ENCODE measurements at places on chromosomes 11 and 22. TPM values are rescaled to one million over a fixed set of nuclear protein-coding genes. Genes with fewer than 3 reads are reported as not detected.

DTX4 gene
- 5.7 TPM for total RNA-seq

CTTN gene
- 126 TPM for total RNA-seq

APOA1 gene
- 0.32 TPM for total RNA-seq

OR52E8 gene
- not detected for total RNA-seq

APOBEC3A gene
- total RNA-seq = not detected

CD3G gene
- not detected for total RNA-seq

ARHGAP8 gene
- total RNA-seq = 2.6 TPM

ACTN3 gene
- not detected for total RNA-seq

OR8G1 gene
- total RNA-seq = not detected

CSF2RB gene
- under 0.01 TPM for total RNA-seq

UBQLN3 gene
- under 0.01 TPM for total RNA-seq

DCHS1 gene
- 18.1 TPM for total RNA-seq

GLB1L2 gene
- total RNA-seq = 0.13 TPM

MMP10 gene
- total RNA-seq = not detected

TRABD gene
- total RNA-seq = 34.1 TPM

CNGA4 gene
- 0.16 TPM for total RNA-seq

RFPL2 gene
- not detected for total RNA-seq

CCDC116 gene
- total RNA-seq = 0.16 TPM

C22orf42 gene
- total RNA-seq = not detected

PGM2L1 gene
- 3.5 TPM for total RNA-seq

CDC42BPG gene
- 0.91 TPM for total RNA-seq

PLEKHA7 gene
- total RNA-seq = 1.7 TPM

MUC5AC gene
- not detected for total RNA-seq

SLC22A12 gene
- total RNA-seq = not detected

ZNF280B gene
- total RNA-seq = 1.8 TPM

BLID gene
- total RNA-seq = 0.39 TPM

B4GALNT4 gene
- 50.0 TPM for total RNA-seq

OR52K1 gene
- total RNA-seq = not detected

UBQLNL gene
- 0.13 TPM for total RNA-seq

OVOL1 gene
- under 0.01 TPM for total RNA-seq

OR52E2 gene
- total RNA-seq = not detected

SHISA8 gene
- total RNA-seq = not detected

NEFH gene
- total RNA-seq = 1.3 TPM

RAC2 gene
- 32.8 TPM for total RNA-seq

DGAT2 gene
- 1.8 TPM for total RNA-seq

CCDC15 gene
- total RNA-seq = 1.3 TPM

FDXACB1 gene
- total RNA-seq = 0.88 TPM

TLCD5 gene
- total RNA-seq = 6.0 TPM

TRIM64C gene
- total RNA-seq = not detected

All from epithelial cell of alveolus of lung (primary cell).